CD4-positive, alpha-beta T cell treated with Interferon alpha-2 for 1 hour (primary cell): ENCODE measurements at places on chromosomes 6 and 20.
A peak's percentile ranks its signal among the peaks of the same experiment; 100 is the strongest.

DNA sequence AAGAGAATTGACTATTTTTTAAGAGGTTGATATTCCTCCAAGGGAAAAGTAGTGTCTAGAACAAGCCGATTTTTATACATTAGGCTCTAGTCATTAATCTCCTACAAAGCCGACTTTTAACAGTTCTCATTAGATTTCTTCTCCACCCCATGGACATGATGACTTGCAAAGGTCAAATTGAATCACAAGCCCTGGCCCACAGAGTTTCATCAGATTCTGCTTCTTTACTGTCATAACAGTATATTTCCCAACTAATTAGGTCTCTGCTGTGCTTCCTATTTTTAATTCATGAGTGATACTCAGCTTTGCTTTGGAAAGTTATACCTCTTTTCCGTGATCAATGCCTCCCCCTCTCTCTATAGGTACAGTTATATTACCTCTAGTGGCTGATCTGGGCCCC, 90.6 kb upstream of the ADGRB3 start:
- DNase-seq: no peak

DNA sequence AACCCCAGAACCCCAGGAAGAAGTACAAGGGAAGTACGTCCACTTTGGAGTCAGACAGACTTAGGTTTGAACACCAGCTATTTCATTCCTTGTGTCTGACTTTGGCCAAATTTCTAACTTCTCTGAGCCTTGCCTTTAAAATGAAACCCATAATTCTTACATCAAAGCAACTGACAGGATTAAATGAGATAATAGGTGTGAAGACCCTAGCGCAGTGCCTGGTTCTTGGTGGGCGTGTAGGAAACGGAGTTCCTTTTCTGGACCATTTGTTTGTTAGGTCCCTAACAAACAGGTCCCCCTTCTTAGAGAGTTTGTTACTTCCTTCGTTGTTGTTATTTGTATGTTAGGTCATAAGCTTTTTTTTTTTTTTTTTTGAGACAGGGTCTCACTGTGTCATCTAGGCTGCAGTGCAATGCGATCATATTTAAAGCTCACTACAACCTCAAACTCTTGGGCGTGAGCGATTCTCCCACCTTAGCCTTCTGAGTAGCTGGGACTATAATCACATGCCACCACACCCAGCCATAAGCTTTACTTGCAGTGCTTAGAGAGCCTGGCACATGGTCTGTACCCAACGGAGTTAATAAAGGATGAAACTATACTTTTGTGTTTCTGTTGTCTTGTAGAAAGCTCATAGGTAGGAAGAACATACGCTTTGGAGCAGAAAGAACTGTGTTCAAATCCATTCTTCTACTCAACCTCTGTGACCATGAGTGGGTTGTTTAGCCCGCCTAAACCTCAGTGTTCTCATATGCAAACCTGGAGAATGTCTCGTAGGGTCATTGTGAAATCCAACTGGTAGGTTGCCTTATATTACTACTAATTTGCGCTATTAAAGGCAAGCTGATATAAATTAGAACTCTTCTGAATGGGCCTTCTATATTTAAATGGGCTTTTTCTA, 21.8 kb upstream of the MROH8 start:
- DNase-seq: no peak

DNA sequence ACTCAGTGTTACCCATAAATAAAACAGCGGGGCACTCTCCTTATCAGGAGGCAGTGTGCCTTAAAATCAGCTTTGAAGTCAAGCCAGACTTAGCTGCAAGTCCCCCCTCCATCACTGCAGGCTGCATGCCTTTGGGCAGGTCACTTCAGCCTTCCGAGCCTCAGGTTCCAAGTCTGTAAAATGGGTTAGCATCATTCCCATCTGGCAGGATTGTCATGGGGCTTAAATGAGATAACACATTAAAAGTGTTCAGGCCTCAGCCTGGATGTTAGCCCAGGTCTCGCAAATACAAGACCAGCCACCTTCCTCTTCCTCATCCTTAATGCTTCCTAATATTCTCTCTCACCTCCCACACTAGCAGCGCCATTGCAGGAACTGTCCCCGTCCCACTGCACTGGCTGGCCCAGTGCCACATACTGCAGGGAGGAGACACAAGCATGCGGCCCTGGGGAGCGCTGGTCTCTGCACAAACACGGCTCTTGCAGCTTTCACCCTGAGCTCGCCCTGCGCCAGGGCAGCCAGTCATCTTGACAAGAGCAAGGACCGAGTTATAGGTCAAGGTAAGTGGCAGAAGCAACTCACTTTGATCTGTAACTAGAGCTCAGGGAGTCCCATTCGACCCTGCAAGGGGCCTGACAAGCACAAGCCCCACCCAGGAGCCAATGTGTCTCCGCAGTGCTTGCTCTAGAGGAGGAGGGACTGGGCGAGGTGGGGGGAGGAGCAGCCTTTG, 564.6 kb upstream of the AGPAT4 start:
- no peak for DNase-seq

DNA sequence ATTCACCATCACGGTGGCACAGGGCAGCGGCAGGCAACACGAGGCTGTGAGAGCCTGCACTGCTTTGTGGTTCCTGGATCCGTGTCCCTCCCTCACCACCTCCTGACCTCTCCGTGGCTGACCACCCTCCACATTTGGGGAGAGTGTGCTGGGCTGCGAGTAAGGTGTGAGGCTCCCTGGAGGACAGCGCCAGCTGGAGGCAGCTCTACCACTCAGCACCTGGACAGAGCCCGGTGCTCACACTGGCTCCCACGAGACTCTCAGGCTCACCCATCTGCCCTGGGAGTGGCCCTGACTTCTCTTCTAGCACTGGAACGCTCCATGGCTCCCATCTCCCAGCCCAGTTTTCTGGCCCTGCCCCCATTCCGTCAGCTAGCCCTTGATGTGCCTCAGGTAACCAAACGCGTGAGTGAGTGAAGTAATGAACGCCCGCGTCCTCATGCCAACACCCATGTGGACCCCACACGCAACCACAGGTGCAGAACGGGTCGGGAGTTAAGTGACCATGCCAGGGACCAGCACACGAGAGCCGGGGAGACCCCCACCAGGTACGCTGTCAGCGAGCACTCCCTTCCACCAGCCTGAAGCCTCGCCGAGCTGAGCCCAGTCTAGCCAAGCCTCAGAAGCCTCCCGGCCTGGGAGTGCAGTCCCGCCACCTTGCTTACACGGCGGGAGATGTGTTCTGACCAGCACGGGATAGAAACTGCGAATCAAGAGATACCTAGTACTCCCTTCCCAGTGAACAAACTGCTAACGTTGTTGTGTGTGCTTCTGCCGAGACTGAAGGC, 137.2 kb downstream of the WDR27 start:
- DNase-seq: no peak

- peak; percentile 81 for DNase-seq
Observed at GRCh38 chr20:64057628-64058498, 5.1 kb upstream of the TCEA2 start.

DNA sequence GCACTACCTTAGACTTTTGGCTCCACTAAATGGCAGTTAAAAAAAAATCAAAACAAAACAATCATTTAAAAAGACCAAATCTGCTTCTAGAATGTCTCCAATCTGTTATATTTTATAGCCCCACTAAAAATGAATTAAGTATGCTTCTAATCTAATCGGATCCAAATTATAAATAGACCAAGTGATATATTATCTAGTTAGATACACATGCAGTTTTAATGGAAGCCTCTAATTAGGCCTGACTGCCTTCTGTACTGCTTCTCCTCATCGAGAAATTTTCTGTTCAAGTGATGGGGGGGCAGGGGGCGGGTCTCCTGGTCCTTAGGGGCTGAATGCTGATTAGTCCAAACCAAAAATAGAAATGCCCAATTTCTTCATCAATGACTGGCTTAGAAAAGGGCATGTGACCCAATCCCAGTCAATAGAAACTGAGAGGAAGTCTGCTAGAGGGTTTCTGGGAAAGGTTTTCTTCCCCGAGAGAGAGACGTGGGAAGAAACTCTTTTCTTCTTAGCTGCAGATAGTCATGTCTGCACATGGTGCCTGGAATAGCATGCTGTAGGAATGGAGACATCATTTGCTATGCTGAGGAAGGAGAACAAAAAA, 6.9 kb downstream of the SESN1 start:
- no peak for DNase-seq

- DNase-seq: no peak
Observed at GRCh38 chr6:17490724-17491123, 97.3 kb downstream of the CAP2 start.

- no peak for DNase-seq
Observed at GRCh38 chr6:834866-835265, 141.9 kb upstream of the EXOC2 start.

- DNase-seq: no peak
Observed at GRCh38 chr6:112475083-112475482, 128.0 kb downstream of the RFPL4B start.

- DNase-seq: no peak
Observed at GRCh38 chr20:1010659-1011058, 8.5 kb upstream of the RSPO4 start.

GRCh38 chr20:34410336-34410735, 47.3 kb downstream of the ITCH start:
- no peak for DNase-seq

GRCh38 chr6:15987569-15987968, 141.3 kb upstream of the MYLIP start:
- no peak for DNase-seq

DNA sequence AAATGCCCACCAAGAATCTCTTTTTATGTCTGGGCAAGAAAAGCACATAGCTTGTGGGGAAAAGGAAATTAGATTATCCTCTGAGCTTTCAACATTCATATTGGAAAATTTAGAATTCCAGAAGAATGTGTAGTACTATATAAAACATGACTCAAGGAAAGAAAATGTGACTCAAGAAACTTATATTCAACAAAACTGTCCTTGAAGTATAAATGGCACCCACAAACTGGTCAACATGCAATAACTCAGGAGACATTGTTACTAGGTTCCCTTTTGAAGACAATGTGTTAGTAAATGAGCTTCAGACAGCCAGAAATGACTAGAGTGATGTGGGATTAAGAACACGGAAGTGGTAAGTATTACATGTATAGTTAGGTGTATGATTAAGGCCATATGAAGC, 26.1 kb upstream of the TINAG start:
- DNase-seq: no peak

- DNase-seq: no peak
Observed at GRCh38 chr6:18681832-18682503, 294.8 kb downstream of the RNF144B start.

- peak; percentile 22 for DNase-seq
Observed at GRCh38 chr6:164927288-164928056, 381.9 kb downstream of the C6orf118 start.

- DNase-seq: no peak
Observed at GRCh38 chr6:91822581-91822980, 1235.7 kb upstream of the MAP3K7 start.

DNA sequence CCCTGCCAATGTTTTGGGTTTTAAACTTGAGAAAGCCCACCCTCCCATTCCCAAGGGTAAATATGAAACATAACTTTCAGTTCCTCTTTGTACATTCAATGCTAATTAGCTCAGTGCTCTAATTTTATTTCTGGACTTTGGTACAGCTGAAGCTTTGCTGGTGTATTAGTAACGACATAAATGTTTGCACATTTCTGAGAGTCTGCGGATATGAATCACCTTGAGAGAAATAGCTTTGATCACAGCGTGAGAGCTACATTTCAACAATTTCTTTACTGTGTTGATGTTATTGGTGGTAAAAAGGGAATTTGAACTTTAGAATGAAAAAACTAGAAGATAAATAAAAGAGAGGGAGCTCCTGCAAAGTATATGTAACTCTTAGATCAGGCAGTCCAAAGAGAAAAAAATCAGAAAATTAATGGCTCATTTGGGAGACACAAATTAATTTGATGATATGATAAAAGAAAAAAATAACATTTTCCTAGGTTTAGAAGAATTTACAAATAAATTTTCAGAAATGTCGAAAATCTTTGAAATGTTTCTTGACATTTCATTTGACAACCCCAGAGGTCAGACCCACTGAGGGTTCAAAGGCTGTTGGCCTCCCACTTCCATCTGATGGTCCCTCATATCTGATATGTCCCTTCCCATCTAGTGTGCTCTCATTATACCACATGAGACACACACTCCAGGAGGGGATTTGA, 38.5 kb upstream of the CAP2 start:
- DNase-seq: no peak

GRCh38 chr6:139917951-139918630, 543.6 kb upstream of the CITED2 start:
- no peak for DNase-seq

DNA sequence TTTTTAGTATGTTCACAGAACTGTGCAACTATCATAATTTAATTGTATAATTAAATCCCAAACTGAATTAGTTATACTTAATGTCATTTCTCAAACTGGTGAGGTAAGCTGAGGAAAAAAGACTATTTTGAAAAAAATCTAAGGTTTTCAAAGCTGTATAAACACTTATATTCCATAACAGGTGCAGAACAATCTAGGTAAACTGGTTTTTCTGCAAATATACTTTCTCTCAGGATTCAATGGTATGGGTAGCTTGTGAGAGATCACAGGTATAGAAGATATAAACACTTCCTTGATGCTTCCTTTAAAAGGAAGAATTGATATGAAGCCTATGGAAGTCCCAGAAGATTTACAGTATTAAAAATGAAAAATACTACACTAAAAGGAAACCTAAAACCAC, 33.7 kb downstream of the NOL7 start:
- no peak for DNase-seq

- DNase-seq: peak; percentile 33
Observed at GRCh38 chr6:90107771-90108282, 188.8 kb downstream of the BACH2 start.

GRCh38 chr6:117264692-117265409, 507 bp upstream of the VGLL2 start:
- DNase-seq: no peak

GRCh38 chr6:166619912-166620311, 7.1 kb downstream of the RPS6KA2 start:
- DNase-seq: no peak

GRCh38 chr6:158544428-158544827, 15.5 kb upstream of the TMEM181 start:
- DNase-seq: no peak

GRCh38 chr20:20603339-20603990, 109.0 kb downstream of the RALGAPA2 start:
- peak; percentile 3 for DNase-seq

- DNase-seq: no peak
Observed at GRCh38 chr6:12147557-12148316, 135.6 kb downstream of the HIVEP1 start.

DNA sequence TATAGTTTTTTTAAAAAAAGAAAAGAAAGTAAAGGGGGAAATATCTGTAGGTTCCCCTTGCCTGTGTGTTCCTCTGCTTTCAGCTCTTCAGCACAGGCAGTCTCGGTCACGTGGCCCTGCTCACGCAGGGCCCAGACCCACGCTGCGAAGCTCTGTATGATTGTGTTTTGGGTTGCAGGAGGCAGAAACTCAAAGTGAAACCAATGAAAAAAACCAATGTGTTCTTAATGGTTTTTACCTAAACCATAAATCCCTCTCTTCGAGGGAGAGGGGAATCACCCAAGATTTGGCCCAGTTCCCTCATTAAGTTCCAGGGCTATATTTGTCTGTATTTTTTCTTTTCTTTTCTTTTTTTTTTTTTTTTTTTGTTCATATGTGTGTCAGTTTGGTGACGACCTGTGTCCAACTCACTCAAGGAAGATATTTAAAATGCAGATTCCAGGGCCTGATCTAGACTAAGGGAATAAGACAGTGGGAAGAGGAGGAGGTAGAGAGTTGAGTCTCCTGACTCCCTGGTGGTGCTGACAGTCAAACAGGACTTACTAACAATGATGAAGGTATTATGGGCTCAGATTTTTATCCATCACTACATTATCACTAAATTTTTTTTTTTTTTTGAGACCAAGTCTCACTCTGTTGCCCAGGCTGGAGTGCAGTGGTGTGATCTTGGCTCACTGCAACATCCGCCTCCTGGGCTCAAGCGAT, 33.8 kb upstream of the RREB1 start:
- peak; percentile 65 for DNase-seq
